ENCODE measurements at places on chromosomes 4 and X.

DNA sequence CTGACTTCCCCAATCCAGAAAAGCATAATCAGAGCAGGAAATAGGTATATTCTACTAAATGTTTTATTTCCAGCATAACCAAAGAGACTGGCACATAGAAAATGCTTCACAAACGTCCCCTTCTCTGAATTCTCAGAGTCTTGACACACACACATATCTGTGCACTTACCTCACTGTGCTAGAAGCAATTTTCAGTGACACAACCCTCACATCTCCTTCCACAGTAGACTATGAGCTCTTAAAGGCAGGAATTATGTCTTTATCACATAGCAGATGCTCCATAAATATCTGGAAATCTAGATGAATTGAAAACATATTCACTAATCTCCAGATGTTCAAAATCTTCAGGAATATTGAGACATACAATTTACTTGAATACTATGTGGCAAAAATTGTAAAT, 5.9 kb downstream of the SOWAHB start:
- no peak for DNase-seq

DNA sequence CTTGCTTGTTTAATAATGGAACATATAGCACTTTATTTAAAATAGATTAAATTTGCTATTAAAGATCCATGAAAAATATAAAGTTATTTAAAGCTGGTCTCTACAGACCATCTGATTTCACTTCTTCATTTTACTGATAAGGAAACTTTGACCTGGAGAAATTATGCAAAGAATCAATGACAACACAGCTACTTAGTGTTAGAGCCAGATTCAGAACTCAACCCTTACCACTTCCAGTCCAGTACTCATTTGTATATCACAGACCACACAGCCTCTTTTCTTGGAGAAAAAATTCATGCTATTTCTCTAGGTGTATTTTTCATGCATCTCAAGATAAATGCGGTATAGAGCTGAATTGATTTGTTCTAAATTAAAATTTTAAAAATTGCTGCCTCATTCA, 34.0 kb downstream of the WDFY3 start:
- no peak for DNase-seq

DNA sequence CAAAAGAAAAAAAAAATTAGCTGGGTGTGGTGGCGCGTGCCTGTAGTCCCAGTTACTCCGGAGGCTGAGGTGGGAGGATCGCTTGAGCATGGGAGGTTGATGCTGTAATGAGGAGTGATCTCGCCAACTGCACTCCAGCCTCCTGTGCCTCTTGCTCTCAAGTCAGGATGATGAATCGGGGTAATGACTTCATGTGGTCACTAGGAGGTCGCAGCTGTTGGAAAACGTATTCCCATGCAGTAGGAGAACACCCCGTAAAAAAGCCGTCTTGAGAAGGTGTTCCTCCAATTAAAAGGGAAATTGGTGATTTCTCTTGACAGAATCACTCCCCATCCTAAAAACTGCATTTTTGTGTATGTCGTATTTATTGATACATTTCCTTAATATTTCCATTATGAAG, 2.2 kb downstream of the CCNB3 start:
- no peak for DNase-seq

GRCh38 chrX:63350465-63350877, 661 bp downstream of the SPIN4 start:
- no peak for DNase-seq

DNA sequence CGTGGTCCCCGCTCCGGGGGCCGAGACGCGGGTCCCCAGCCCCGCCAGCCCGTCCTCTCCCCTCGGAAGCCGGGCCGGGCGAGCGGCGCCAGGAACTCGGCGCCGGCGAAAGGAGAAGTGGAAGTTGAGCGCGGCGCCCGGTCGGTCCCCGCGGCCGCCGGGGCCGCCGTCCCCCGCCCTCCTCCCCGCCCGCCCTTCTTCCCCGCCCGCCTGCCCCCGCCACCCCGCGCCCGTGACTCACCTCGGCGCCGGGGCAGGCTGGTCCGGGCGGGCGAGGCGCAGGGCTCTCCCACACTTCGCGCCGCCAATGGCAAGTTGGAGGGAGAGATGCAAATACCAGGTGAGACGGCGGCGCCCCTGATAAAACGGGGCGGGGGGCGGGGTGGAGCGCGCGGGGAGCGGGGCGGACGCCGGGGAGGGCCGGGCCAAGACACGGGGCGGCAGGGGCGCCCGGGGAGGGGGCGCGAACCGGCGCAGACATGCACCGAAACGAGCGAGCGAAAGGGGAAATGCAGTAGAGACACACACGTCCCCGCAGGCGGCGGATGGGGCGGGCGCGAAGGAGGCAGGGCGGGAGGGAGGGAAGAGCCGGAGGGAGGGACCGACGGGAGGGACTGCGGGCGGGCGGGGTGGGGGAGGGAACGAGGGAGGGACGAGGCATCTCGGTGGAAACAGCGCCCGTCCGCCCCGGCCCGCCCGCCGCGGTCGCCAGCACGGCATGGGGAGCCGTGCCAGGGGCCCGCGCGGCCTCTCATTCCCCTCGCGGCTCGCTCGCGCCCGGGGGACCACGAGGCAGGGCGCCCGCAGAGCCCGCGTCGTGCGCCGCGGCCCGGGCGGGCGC, at the start of gene ELF4:
TSS of gene ELF4 (minus strand) at position 119 of the 841 bp plus-strand sequence. CDS start 29,167 bp downstream, outside the sequence.
- DNase-seq, result no peak

DNA sequence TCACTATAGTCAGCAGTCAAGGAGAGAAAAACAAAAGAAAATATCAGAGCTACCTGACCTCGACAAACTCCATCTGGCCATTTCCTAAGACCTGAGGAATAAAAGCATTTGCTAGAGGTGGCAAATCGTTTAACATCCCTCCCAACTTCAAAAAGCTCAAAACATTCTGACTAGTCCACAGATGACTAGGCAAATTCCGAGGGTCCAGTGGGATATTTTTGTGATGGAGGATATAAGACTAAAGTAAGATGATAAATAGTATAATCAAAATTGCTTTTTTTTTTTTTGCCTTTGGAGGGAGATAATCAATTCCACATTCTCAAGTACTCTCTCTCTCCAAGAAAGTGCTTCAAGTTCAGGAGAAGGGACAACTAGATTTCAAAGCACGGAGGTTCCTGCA, 119.1 kb upstream of the ETNPPL start:
- no peak for DNase-seq

GRCh38 chrX:46327566-46328115, 217.6 kb downstream of the ZNF674 start:
- no peak for DNase-seq

- no peak for DNase-seq
Measured at GRCh38 chr4:52883183-52883621, 21.1 kb downstream of the RASL11B start.

GRCh38 chrX:14038375-14039085, 8.8 kb upstream of the GEMIN8 start:
- DNase-seq, result no peak

- DNase-seq, result no peak
Measured at GRCh38 chr4:16722416-16722815, 176.0 kb downstream of the LDB2 start.

GRCh38 chr4:102826105-102826889, 1.1 kb downstream of the UBE2D3 start:
- no peak for DNase-seq

GRCh38 chr4:101346351-101347266, 717 bp downstream of the PPP3CA start:
- peak; percentile 37 for DNase-seq

DNA sequence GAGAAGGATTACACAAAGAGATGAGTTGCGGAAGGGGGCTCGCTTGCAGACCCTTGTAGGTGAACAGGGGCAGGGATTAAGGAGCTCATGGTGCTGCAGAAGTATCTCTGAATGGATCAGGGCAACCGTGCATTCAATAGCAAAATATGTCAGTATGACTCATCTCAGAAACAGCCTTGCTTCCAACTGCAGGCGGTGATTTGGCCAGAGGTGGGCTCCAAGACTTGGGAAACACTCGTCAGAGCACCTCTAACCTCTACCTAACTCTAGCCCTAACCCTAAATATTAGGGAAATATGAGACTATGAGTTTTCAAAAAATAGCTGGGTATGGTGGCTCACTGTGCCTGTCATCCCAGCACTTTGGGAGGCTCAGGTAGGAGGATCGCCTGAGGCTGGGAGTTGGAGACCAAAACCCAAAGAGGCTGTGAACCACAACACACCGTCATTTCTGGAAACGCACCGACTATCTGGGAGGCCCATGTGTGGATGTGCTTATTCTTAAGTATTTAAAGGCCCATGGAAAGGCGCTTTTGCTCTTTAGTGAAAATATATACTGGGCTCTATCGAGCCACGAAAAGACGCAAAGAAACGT, 102.6 kb downstream of the DHRSX start:
- no peak for DNase-seq

GRCh38 chrX:48508400-48509244, at the start of gene PORCN:
PORCN (plus strand) TSS chrX:48508992; CDS start chrX:48509821, 829 bp downstream.
- peak; percentile 70 for DNase-seq

- no peak for DNase-seq
Measured at GRCh38 chr4:171719691-171720090, 93.5 kb upstream of the GALNTL6 start.

DNA sequence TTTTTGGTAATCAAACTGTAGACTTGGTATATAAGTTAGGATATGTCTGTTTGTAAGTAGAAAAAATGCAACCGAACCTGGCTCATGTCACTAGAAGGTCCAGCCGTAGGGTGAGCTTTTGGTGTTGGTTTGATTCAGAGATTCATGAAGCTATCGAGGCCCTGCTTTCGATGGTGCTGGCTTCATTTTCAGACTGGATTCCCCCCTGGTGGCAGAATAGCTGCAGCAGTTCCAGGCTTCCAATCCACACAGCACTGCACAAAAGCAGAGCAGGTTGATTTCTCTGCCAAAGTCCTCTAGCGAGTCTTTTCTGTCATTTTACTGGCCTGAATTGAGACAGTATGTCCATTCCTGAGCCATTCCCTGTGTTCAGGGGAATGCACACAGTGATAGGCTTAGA, 33.1 kb downstream of the PDK3 start:
- DNase-seq, result no peak

GRCh38 chr4:106986486-106986885, 49.6 kb downstream of the DKK2 start:
- DNase-seq, result no peak

- DNase-seq, result no peak
Measured at GRCh38 chrX:16087076-16087475, 36.3 kb upstream of the GRPR start.

GRCh38 chrX:30262763-30263162, 15.8 kb downstream of the MAGEB1 start:
- DNase-seq, result no peak

DNA sequence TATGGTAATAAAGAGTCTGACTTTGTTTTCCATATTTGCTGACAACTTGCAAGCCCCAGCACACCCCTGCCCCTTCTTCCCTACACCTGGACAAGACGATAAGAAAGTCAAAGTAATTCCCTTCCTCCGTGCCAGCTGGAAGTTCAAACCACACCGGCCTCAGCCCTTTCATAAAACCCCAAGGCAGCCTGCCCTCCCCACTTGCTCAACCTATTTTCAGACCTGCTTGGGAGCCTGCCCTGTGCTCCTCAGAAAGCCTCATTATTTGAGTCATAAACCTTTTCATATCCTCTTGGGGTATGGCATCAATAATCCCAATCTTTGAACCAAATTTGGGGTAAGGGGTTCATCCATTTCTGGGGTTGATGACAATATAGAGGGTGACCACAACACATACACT, 29.5 kb downstream of the NIPAL1 start:
- no peak for DNase-seq

- no peak for DNase-seq
Measured at GRCh38 chr4:18568600-18568999, 547.0 kb upstream of the LCORL start.

- DNase-seq, result peak; percentile 43
Measured at GRCh38 chrX:153032397-153033118, 23.7 kb upstream of the PNMA3 start.

DNA sequence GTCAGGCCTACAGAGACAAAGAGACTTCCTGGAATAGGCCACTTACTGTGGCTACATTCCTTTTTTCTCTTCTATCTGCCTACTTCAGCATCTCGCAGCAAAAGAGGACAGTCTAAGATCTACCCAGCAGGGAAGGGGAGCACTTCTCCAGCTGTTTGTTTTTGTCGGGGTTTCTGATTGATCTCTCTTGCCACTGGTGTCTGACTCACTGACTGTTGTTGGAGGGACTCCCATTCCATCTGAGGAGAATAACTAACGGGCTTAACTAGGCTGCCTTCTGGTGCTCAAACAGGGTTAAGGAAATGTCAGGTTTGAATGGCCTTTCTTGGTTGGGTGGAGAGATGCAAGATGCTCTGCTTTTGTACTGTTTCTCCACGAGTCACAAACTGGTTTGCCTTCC, 100.2 kb upstream of the TMEM164 start:
- DNase-seq, result no peak

GRCh38 chr4:65661471-65661870, 8.8 kb downstream of the EPHA5 start:
- DNase-seq, result no peak

GRCh38 chr4:109053257-109053656, 249.2 kb downstream of the COL25A1 start:
- no peak for DNase-seq

DNA sequence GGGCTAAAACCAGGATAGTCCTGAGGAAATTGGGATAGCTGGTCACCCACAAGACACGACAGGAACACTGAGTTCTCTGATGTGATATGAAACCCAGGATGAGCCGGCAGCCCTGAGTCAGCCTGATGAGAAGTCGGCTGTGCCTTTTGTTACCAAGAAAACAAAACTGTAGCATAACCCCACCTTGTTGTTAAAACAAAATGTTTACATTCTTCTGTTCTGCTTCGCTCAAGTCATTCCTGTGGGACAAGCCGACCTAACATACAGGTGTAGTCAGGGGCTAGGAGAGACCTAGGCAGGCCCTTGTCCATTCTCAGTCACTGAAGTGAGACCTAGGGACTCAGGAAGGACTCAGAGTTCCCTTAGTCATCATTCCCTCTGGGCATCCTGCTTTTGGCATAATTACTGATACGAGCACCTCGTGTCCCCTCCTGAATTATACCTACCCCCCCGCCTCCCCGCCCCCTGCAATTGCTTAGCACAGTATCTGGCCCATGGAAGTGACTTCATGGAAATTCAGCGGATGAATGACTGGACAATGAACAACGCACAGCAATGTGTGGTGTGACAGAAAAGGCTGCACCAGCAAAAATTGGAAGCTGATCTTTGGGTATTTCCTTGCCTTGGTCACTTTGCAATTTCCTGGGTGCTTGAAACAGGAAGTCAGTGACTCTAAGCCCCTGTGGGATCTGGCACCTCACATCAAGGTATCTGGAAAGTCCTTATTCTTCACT, 31.9 kb upstream of the TLR2 start:
- DNase-seq, result no peak

GRCh38 chr4:173424899-173425805, 26.2 kb upstream of the SCRG1 start:
- no peak for DNase-seq

GRCh38 chr4:109908731-109909130, 4.0 kb upstream of the EGF start:
- no peak for DNase-seq

- no peak for DNase-seq
Measured at GRCh38 chrX:92231391-92231790, 452.2 kb downstream of the PCDH11X start.

- DNase-seq, result no peak
Measured at GRCh38 chr4:138223231-138223910, 18.8 kb downstream of the SLC7A11 start.

GRCh38 chr4:78057135-78057599, at the start of gene FRAS1:
FRAS1 (plus strand) TSS chr4:78057323; CDS start chr4:78058010, 687 bp downstream.
- no peak for DNase-seq
